HCT116 (cell line): ENCODE measurements at places on chromosomes 2 and 18. TPM values are rescaled to one million over a fixed set of nuclear protein-coding genes. Genes with fewer than 3 reads are reported as not detected.

- H3K27me3 ChIP-seq = no peaks in the 10 kb centered on the region
- no peak overlapping the region for H3K27ac ChIP-seq
- H3K4me1 ChIP-seq = no peaks in the 10 kb centered on the region
- H3K4me3 ChIP-seq = no peak overlapping the region
These were observed 132.4 kb upstream of the ST6GAL2 start for GRCh38 chr2:107018366-107018765.

DNA sequence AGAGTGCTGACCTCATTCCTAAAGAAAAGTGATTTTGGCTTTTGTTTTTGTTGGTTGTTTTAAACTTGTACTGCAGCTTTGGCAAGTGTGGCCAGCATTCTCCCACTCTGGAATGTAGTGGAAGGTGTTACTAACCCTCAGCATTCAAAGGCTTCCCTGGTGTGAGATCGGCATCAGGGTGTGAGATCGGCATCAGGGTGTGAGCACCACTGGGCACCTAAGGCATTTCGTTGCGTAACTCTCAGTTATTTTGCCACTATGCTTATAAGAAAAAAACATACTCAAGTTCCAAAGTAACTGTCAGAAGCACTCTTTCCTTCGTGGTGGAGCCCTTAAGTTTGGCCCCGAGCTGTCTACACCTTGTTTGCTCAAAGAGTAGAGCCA, 1.7 kb downstream of the CYBRD1 start:
- peaks cover 14% of the 10 kb centered on the region for H3K4me1 ChIP-seq
- no peaks in the 10 kb centered on the region for H3K27me3 ChIP-seq
- no peak overlapping the region for H3K4me3 ChIP-seq
- no peak for DNase-seq
- H3K27ac ChIP-seq = no peak overlapping the region
- H3K36me3 ChIP-seq = no peaks in the 10 kb centered on the region

Gene LANCL1
- 61.5 TPM for total RNA-seq

DNA sequence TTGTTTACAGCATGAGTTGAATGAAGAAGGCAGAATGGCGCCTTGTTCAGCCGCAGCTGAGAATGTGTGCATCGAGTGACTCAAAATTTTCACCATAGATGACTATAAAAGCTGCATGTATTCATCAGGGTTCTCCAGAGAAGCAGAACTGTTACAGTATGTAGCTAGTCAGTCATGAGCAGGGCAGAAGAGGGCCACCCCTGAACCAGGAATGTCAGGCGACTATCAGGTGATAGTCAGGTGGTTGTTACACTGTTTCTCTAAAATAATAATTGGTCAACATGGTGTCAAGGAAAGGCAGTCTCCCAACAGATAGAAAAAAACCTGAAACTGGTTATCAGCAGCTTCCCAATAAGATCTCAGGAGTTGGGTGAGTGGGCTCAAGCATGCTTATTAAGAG, 20.2 kb upstream of the NOSTRIN start:
- no peaks in the 10 kb centered on the region for H3K4me1 ChIP-seq
- H3K27me3 ChIP-seq = no peaks in the 10 kb centered on the region
- no peaks in the 10 kb centered on the region for H3K36me3 ChIP-seq
- H3K27ac ChIP-seq = no peak overlapping the region

DNA sequence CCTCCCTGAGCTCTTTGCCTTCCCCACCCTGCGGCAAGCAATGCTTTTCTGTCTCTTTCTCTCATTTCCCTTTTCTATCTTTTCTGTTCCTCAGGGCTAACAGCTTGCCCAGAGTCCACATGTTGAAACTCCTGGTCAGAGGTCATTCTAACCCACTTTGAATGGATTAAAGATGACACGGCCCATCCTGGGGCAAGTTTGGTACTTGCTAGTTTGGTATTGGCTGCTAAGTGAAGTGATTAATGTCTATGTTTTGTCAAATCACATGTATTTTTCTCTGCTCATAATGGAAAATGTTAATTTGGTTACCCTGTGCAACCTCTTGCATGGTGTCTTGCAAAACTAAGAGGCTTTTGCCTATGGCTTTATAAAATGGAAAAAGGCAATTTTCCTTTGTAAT, 960.2 kb downstream of the CNTNAP5 start:
- H3K27ac ChIP-seq = no peak overlapping the region
- no peak for DNase-seq
- H3K27me3 ChIP-seq = no peaks in the 10 kb centered on the region
- H3K4me1 ChIP-seq = no peaks in the 10 kb centered on the region

GRCh38 chr18:3869848-3870247, 419.9 kb downstream of the TGIF1 start:
- no peak overlapping the region for H3K27ac ChIP-seq
- DNase-seq = peak; percentile 40
- H3K4me3 ChIP-seq = no peak overlapping the region
- no peaks in the 10 kb centered on the region for H3K4me1 ChIP-seq

DNA sequence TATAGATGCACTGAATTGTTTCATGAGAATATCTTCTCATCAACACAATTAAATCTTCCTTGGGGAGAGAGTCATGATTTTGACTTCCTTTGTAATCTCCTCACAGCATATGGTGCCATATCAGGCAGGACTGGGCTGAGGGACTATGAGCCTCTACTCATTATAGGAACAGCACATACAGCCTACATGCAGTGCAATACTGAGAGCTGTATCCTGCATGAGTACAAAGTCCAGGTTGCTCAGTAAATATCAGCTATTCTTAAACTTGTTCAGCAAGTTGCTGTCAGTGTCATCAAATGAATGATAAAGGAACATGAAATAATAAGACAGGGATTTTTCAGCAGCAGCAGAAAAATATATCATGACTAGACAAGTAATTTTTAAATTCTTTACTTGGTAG, 10.8 kb downstream of the DLGAP1 start:
- no peak for DNase-seq
- no peak overlapping the region for H3K27ac ChIP-seq
- H3K27me3 ChIP-seq = no peaks in the 10 kb centered on the region

GRCh38 chr2:38873763-38874162, 2.0 kb downstream of the DHX57 start:
- peaks cover 13% of the 10 kb centered on the region for H3K4me1 ChIP-seq
- no peaks in the 10 kb centered on the region for H3K27me3 ChIP-seq
- H3K4me3 ChIP-seq = no peak overlapping the region
- no peak for DNase-seq
- H3K36me3 ChIP-seq = no peaks in the 10 kb centered on the region

- H3K36me3 ChIP-seq = no peaks in the 10 kb centered on the region
- no peaks in the 10 kb centered on the region for H3K27me3 ChIP-seq
- peaks cover 63% of the 10 kb centered on the region for H3K4me1 ChIP-seq
- no peak overlapping the region for H3K4me3 ChIP-seq
- H3K27ac ChIP-seq = peak overlapping the region; percentile 91
These were observed 116.5 kb upstream of the FOSL2 start for GRCh38 chr2:28276076-28276618.

DNA sequence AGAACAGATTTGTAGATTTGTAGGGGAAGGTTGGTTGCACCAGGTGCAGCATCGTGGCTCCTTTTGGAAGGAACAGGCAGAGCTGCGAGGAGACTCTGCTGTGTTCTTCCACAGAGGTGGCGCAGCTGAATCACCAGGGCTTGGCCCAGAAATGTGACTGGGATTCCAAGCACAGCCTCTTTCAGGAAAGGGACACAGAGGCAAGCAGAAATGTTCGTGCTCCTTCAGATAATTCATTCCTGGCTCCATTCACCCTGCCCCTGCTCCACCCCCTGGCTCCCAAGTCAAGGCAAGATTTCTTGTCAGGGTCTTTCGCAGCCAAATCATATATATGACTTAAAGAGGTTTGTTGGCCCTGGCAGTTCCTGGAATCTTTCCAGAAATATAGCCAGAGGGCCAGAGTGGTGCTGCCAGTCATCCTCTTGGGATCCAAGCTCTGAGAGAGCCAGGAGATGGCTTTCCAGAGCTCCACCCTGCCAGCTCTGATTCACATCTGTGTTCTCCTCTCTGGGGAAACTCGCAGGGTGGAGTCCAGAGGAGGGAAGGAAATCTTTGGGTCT, 203.9 kb upstream of the TANK start:
- H3K4me1 ChIP-seq = no peaks in the 10 kb centered on the region
- no peak for DNase-seq
- H3K27ac ChIP-seq = no peak overlapping the region
- H3K4me3 ChIP-seq = no peak overlapping the region

DNA sequence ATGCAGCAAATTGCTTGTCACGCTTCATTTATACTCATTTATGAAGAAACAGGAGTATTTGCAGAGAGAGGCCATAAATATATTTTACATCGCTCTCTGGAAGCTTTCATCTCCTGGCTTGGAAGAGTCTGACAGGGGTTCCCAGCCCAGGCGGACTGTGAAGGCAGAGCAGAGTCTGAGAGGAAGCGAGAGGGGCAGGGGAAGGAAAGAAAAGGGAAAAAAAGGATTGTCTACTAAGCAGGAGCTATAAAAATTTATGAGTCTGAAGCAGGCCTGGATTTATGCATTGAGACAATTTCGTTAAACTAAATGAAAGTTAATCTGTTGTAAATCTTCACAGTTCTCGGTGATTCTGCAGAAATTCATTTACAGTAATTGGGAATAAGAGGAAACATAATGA, 143.9 kb upstream of the GYPC start:
- no peak overlapping the region for H3K4me3 ChIP-seq
- no peak for DNase-seq
- no peak overlapping the region for H3K27ac ChIP-seq
- H3K36me3 ChIP-seq = no peaks in the 10 kb centered on the region

- H3K27ac ChIP-seq = no peak overlapping the region
- no peaks in the 10 kb centered on the region for H3K36me3 ChIP-seq
- no peaks in the 10 kb centered on the region for H3K4me1 ChIP-seq
- no peak for DNase-seq
- H3K4me3 ChIP-seq = no peak overlapping the region
These were observed 211.7 kb upstream of the REV1 start for GRCh38 chr2:99701503-99701902.

Gene MARS2
- 14.4 TPM for total RNA-seq

DNA sequence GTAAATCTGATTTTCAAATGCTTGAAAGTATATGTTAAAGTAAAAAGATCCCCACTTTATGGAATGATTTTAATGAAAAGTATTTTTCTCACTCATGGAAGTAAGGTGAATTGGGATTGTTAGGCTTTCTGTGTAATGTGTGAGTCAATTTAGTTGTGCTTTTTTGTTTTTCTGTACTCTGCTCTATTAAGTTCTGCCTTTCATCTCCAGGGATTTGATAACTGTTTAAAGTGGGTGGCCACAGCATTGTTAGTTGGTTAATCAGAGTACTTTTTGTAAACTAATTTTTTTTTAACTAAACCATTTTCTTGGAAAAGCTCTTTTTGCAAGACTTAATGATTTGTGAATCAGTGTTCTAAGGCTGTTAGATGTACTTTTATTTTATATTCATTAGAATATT, 76.8 kb downstream of the ABI2 start:
- no peak overlapping the region for H3K4me3 ChIP-seq
- peak; percentile 53 for DNase-seq

- no peak overlapping the region for H3K4me3 ChIP-seq
- H3K27me3 ChIP-seq = no peaks in the 10 kb centered on the region
- H3K27ac ChIP-seq = no peak overlapping the region
- peak; percentile 41 for DNase-seq
These were observed 50.4 kb upstream of the CTIF start for GRCh38 chr18:48488388-48488850.

DNA sequence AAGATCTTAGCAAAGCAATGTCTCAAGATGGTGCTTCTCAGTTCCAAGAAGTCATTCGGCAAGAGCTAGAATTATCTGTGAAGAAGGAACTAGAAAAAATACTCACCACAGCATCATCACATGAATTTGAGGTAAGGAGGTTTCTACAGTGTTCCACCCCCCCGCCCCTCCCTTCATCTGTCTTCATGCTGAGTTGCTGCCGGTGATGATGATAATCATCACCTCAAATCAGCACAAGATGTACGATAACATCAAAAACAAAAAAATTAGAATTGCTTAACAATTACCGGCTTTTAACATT, 14.6 kb downstream of the UGP2 start:
- no peaks in the 10 kb centered on the region for H3K27me3 ChIP-seq
- H3K36me3 ChIP-seq = peaks cover 5% of the 10 kb centered on the region
- no peak for DNase-seq
- H3K4me1 ChIP-seq = no peaks in the 10 kb centered on the region

- peaks cover 8% of the 10 kb centered on the region; the same call in 1 of the 2 replicates for H3K4me1 ChIP-seq
- no peak overlapping the region for H3K27ac ChIP-seq
- H3K36me3 ChIP-seq = no peaks in the 10 kb centered on the region
These were observed 185.4 kb upstream of the OSR1 start for GRCh38 chr2:19543663-19544383.

Gene CRYGC
- not detected for total RNA-seq

GRCh38 chr2:197515315-197515738, 539 bp upstream of the MOB4 start:
- H3K4me1 ChIP-seq = peaks cover 10% of the 10 kb centered on the region; the same call in 1 of the 2 replicates
- H3K4me3 ChIP-seq = peak overlapping the region; percentile 77
- no peaks in the 10 kb centered on the region for H3K27me3 ChIP-seq

Gene AGXT
- total RNA-seq = 0.34 TPM

DNA sequence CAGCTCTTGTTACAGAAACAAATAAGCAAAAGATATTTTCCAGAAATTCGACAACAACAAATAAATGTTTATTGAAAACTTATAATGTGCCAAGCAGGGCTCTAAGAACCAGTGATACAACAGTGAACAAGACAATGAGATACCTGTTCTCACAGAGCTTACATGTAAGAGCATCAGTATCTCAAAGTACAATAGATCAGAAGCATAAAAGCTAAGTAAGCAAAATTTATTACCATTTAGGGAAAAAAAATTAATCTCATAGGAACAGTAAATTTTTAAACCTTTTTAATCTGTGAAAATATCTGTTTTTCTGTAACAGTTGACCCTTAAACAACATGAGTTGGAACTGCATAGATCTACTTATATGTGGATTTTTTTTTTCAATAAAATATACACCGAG, 20.9 kb downstream of the ROCK1 start:
- no peak overlapping the region for H3K4me3 ChIP-seq
- no peaks in the 10 kb centered on the region for H3K4me1 ChIP-seq
- H3K27me3 ChIP-seq = no peaks in the 10 kb centered on the region
- no peak overlapping the region for H3K27ac ChIP-seq
- DNase-seq = no peak

GRCh38 chr2:26516246-26516645, 38.3 kb upstream of the OTOF start:
- no peak overlapping the region for H3K27ac ChIP-seq
- H3K4me3 ChIP-seq = no peak overlapping the region
- DNase-seq = no peak
- H3K27me3 ChIP-seq = peaks cover 18% of the 10 kb centered on the region; the same call in 1 of the 2 replicates

Gene MYO5B
- total RNA-seq = 32.1 TPM

Gene IL1RL1
- not detected for total RNA-seq
